ENCODE measurements at places on chromosomes 6 and 20. TPM values are rescaled to one million over a fixed set of nuclear protein-coding genes. Genes with fewer than 3 reads are reported as not detected.

The ELOVL4 gene
- 1.3 TPM for total RNA-seq

The ATP5F1E gene
- total RNA-seq: 36.4 TPM

The KIF6 gene
- total RNA-seq: 0.80 TPM

The CRYBG1 gene
- total RNA-seq: 142 TPM

The SERINC1 gene
- total RNA-seq: 242 TPM

The SRSF12 gene
- total RNA-seq: 1.8 TPM

The C20orf202 gene
- total RNA-seq: 0.33 TPM

The ZKSCAN8 gene
- 33.8 TPM for total RNA-seq

GRCh38 chr20:32359633-32360332 lies 1.7 kb downstream of the ASXL1 start:
- peaks cover 4% of the 10 kb centered on the region for H3K4me1 ChIP-seq
- H3K4me3 ChIP-seq: peak overlapping the region; percentile 81
- H3K27ac ChIP-seq: peak overlapping the region; percentile 99
- DNase-seq: no peak
- no peaks in the 10 kb centered on the region for H3K36me3 ChIP-seq

The BCAS1 gene
- not detected for total RNA-seq

DNA sequence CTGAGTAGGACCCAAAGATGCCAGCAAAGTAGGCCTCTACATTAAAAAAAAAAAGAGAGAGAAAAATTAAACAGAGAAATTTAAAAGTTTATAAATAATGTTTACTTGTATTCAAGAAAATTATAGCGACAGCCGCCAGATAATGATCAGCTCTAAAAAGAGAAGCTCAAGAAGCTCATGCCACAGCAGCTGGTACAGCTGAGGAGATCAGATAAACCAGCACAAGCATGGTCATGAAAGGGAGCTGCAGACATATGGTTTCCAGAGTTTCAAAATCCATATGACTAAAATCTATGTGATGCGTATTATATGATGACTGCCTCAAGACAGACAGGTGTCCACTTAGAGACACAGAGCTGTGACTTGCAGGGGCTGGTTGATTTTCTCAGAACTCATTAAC lies 13.6 kb upstream of the HLA-C start:
- H3K36me3 ChIP-seq: no peaks in the 10 kb centered on the region
- DNase-seq: no peak
- no peaks in the 10 kb centered on the region for H3K27me3 ChIP-seq
- H3K27ac ChIP-seq: no peak overlapping the region
- H3K4me3 ChIP-seq: no peak overlapping the region

DNA sequence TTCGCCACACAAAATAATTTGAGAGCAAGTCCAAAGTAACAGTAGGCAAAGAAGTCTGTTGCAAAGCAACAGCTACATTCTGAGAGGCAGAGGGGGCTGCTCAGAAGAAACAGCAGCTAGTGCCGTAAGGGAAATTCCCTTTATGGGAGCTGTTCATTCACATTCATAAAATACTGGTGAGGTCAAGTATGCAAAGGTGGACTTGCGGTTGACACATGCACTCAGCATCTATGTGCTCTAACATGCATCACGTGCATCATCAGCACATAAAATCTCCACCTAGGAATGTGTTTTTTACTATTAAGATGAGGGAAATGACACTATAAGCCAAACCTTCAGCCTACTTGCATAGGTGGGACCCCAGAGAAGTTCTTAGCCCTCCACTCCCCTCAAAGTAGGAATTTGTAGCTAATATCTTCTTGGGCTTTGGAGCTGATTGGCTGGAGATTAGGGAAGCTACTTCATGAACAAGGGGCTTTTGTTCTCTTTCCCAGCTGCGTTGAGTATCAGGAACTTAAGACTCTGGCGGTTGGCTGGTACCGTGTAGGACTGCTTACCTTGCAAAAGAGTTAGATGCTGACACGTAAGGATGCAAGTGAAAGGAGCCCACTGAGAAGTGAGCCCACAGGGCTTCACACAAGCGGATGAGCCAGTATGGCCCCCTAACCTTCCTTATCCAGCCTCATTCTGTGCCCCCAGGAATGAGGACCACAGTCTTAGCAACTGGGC lies 12.4 kb downstream of the CST3 start:
- DNase-seq: no peak
- H3K4me1 ChIP-seq: peaks cover 4% of the 10 kb centered on the region
- H3K27ac ChIP-seq: no peak overlapping the region
- H3K4me3 ChIP-seq: no peak overlapping the region

The KCNQ5 gene
- total RNA-seq: 0.33 TPM

- DNase-seq: peak; percentile 28
- H3K36me3 ChIP-seq: no peaks in the 10 kb centered on the region
- no peaks in the 10 kb centered on the region for H3K27me3 ChIP-seq
Measured at GRCh38 chr20:61758564-61759200, 307.0 kb downstream of the TAF4 start.

The MTHFD1L gene
- total RNA-seq: 15.1 TPM

DNA sequence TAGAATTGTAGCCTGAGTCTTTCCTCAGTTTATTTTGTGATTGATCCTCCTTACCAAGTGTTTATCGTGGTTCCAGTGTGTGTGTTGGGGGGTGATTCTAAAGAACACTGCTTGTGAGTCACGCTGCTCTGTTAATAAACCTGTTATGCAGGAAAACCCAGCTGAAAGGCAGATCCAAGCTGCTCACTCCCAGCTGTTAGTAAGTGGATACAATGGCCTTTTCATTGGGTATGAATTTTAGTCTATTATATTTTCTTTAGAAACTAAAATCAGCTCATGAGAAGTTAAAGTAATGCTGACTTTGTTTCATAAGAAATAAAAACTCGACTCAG lies 12.2 kb upstream of the DSTN start:
- no peaks in the 10 kb centered on the region for H3K36me3 ChIP-seq
- DNase-seq: no peak
- peak overlapping the region; percentile 10 for H3K4me3 ChIP-seq
- H3K27ac ChIP-seq: peak overlapping the region; percentile 92
- H3K4me1 ChIP-seq: peaks cover 13% of the 10 kb centered on the region

The GUCA1A gene
- not detected for total RNA-seq

- H3K27ac ChIP-seq: no peak overlapping the region
- DNase-seq: no peak
- no peaks in the 10 kb centered on the region for H3K4me1 ChIP-seq
Measured at GRCh38 chr6:43852350-43852864, 82.4 kb downstream of the VEGFA start.

- DNase-seq: peak; percentile 47
- H3K4me1 ChIP-seq: no peaks in the 10 kb centered on the region
- no peaks in the 10 kb centered on the region for H3K36me3 ChIP-seq
- H3K4me3 ChIP-seq: peak overlapping the region; percentile 89
Measured at GRCh38 chr6:37170273-37171200, 585 bp downstream of the PIM1 start.

The MAK gene
- total RNA-seq: 0.16 TPM

The MAS1 gene
- total RNA-seq: not detected

Measured in breast epithelium (tissue), 4 donors.